ENCODE measurements at places on chromosomes 2 and 18.

DNA sequence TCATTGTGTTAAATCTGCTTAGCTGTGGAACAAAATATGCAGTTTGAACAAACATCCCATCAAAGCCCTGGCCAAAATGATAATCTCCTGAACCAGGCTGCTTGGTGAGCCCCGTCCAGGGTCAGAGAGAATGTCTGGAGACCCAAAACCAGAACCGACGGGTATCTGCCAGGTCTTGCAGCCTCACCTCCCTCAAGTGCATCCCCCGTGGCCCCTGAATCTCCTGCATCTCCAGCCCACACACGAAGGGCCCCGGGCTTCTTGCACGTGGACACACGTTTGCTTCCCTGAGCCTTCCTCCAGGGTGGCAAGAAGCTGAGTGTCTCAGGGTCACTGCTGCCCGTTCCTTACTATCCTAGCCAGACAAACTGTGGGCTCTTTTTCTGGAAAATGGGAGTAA, 50.5 kb upstream of the PXDN start:
- no peak for DNase-seq

DNA sequence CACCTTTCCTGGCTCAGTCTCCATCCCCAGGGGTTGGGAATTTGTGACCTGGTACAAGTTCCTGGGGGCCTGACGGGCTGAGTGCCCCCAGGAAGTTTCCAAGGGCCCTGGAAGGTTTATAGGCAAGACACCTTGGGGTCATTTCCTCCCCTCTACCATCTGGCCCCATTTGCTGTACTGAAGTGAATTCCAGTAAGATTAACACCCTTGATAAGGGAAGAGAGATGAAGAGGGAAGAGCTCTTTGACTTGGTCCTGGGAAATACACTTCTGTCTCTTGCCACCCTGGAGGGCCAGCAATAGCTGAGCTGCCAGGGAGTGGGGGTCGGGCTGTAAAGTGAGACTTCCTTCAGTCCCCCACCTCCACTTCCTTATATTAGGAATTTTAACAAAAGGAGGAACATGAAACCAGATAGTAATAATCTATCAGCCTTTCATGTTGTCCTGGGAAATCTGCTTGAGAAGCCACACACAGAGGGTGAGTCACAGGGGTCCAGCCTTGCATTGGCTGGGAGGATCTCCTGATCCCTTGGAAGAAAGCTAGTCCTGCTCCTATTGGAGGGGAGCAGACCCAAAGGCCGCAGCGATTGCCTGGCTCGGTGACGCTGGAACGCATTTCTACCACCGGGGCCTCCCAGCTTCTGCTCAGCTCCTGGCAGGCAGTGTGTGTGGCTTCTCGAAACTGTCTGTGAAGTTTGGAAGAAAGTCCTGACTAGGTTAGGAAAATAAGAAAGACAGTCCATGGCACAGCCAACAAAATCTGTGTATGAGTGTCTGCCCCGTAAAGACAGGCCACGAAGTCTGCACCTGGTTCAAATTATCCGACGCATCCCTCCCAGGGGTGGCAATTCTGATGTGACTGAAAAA, 87.3 kb downstream of the ACAA2 start:
- DNase-seq: no peak

DNA sequence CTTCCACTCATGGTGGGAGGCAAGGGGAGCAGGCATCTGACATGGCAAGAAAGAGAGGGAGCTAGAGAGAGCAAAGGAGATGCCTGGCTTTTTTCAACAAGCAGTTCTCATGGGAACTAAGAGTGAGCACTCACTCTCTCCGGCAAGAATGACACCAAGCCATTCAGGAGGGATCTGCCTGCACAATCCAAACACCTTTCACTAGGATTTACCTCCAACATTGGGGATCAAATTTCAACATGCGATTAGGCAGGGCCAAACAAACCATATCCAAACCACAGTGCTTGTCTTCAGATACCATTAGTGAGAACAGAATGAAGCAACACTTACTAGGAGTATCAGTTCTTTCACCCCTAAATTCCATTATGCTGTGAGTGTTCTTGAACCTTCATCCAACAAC, 77.3 kb downstream of the FIGN start:
- no peak for DNase-seq

DNA sequence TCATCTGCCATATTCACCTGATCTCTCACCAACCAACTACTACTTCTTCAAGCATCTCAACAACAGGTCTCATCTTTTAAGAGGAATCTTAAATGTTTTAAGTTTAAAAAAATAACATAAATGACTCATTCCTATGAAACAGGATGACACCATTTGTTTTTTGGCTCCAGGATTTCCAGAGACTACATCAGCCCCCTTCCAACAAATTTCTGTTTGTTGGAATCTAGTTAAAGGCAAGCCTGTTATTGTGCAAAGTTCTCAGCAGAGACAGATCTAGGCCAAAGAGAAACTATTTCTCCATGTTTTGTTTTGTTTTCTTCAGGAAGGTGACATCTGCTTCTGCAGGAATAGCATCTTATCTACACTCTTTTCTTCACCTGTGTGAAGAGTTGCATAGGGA, 204.8 kb upstream of the SH3BP4 start:
- no peak for DNase-seq

DNA sequence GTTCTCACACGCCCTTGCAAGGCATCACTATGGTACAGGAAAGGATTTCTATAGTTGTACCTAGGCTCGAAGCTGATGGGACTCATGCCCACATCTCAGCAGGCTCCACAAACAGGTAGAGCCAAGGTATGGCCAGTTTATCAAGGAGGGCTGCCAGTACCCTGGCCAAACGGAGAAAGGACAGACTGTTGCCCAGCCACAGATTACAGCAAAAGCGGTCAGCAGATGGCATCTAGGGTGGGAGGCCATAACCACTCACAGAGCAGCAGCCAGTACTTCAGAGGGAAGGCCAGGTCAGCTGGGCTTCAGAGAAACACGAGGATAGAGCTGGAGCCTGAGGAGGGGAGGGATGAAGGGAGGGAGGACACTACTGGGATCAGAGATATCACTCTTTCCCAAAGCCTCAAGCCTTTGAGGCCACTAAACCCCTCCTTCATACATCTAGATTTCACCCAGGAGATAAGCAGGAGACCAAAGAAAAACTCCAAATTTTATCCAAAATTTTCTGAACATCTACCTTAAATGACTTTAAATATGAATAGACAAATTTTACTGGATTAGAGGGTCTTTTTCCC, 904.2 kb upstream of the NXPH2 start:
- DNase-seq: no peak

DNA sequence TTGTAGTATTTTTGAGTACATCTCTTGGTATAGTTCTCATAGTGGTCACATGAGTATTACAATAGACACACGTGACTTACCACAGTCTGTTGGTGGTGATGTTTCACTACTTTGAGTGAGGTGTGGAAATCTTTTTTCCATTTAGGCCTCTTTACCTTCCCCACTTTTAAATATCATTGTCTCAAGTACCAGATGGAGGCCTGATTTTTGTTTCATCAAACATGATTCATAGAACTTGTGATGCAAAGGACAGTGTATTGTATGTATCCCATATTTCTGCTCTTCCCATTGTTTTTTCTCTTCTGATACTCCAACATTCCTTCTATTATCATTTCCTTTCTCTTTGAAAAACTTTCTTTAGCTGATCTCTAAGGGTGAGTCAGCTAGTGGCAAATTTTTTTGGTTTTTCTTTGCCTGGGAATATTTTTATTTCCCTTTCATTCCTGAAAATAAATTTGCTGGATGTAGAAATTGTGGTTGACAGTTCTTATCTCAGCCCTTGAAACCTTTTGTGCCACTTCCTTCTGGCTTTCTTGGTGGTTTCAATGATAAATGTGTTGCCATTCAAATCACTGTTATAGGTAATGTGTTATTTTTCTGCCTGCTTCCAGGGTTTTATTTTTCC, 32.8 kb downstream of the RFX8 start:
- DNase-seq: no peak

GRCh38 chr2:48279344-48280090, 250.4 kb upstream of the STON1 start:
- no peak for DNase-seq

DNA sequence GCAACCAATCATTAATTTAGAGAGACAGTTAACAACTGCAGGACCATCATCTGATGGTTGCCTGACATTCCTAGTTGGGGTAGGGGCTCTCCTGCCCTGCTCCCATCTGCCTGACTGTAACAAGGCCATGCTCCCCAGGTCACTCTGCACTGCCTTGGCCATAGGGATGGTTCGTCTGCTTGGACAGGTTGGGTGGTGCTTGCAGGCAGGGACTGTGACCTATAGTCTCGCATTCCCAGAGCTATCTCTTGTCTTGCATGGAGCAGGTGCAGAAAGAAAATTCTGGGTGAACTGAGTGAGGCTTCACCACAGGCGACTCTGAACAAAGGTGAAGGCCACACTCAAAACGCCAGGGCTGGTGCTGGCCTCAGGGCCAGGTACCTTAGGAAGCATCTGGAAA, 64.7 kb downstream of the EMILIN2 start:
- DNase-seq: no peak

DNA sequence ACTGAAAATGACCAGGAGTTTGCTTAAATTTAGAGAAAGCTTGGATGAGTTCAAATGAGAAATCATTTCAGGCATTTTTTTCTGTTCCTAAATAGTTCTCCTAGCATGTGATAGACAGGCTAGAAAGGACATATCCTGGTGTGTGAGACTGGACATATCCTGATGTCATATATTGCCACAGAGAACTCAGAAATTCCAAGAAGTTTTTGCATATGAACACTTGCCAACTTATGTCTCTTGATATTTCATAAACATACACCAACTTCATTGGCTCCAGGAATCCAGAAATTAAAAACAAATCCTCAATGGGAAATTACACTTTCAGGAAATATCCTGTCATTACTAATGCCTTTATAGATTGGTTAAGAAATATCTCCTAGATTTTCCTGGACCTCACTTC, 2.9 kb upstream of the SERPINB4 start:
- DNase-seq: no peak

DNA sequence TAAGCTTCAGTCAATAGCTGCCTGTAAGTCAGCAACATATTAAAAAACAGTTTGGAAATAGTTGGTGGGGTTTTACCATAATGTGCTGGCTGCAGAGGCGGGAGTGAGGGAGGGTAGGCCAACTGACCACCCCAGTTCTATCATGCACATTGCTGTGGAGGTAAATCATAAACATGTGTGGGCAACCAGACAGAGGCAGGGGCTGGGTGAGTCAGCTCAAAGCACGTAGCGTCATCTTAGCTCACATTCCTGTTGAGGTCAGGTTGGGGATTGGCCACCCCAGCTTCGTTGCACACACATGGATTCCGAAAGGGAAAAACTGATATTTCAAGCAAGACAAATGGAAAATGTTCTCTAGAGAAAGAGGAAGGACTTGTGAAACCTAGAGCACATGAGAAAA, 19.5 kb downstream of the GPR45 start:
- no peak for DNase-seq

- no peak for DNase-seq
Measured at GRCh38 chr2:176542476-176542875, 273.2 kb downstream of the MTX2 start.

DNA sequence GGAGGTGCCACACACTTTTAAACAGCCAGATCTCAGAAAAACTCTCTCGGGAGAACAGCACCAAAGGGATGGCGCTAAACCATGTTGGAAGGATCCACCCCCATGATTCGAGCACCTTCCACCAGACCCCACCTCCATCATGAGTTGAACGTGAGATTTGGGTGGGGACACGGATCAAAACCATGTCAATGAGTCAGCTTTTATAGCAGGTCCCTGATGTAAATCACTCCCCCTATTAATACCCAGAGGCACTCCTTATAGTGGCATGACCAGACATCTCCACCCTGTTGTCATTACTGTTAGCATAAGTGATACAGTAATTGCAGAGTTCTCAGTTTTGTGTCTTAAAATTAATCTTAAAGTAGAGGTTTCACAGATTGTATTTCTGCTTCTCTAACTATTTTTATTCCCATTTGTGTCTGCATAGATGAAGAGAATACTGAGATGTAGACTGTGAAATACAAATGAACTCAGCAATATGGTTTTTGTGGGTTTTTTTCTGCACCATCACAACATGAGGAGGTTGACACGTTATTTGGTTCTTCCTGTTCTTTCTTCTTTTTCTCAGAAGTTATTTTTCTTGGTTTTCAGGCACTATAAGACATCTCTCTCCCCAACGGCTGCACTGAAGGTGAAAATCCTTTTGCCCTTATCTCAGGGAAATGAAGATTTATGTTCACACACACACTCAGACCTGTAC, 218.2 kb downstream of the ARL4C start:
- no peak for DNase-seq

- DNase-seq: no peak
Measured at GRCh38 chr2:120481446-120482194, 135.7 kb downstream of the INHBB start.

GRCh38 chr18:65725251-65726050, 25.4 kb upstream of the CDH7 start:
- DNase-seq: no peak

DNA sequence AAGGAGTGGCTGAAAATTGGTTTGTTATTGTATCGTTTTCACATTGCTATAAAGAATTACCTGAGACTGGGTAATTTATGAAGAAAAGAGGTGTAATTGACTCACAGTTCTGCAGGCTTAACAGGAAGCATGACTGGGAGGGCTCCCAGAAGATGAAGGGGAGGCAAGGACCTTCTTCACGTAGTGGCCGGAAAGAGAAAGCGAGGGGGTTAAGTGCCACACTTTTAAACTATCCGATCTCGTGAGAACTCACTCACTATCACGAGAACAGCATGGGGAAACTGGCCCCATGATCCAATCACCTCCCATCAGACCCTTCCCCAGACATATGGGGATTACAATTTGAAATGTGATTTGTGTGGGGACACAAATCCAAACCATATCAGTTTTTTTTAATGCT, 81.6 kb downstream of the FBXO15 start:
- no peak for DNase-seq

- no peak for DNase-seq
Measured at GRCh38 chr2:159410276-159410675, 123.8 kb upstream of the WDSUB1 start.

DNA sequence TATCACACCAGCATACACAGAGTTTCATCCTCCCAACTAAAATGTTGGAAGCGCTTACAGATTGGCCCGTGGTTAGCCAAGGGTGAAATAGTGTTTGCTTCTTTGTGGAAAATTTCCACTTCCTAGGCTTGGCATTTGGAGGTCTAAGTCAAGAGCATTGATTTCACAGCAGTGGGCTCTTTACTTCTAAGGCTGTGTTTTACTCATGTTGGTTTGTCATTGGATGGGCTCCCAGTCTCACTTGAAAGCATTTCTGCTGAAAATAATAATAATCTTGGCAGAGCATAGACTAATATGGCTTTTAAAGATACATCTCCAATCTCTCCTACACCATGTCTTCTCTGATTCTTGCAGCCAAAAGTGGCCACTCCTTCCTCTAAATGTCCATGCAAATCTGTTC, 82.9 kb downstream of the DYNAP start:
- DNase-seq: no peak
